ENCODE measurements at places on chromosomes 7 and 10. TPM values are rescaled to one million over a fixed set of nuclear protein-coding genes. Genes with fewer than 3 reads are reported as not detected.

The VAX1 gene
- total RNA-seq: not detected

The SPAG6 gene
- total RNA-seq: not detected

The LIPA gene
- 23.8 TPM for total RNA-seq

The LLCFC1 gene
- not detected for total RNA-seq

The LRRD1 gene
- under 0.01 TPM for total RNA-seq

The ARL5B gene
- total RNA-seq: 34.1 TPM

The CHPF2 gene
- 91.5 TPM for total RNA-seq

The CCDC172 gene
- total RNA-seq: not detected

The KCNH2 gene
- under 0.01 TPM for total RNA-seq

The LRRC18 gene
- total RNA-seq: not detected

The BMPER gene
- total RNA-seq: 0.65 TPM

The IFIT5 gene
- 3.6 TPM for total RNA-seq

The XRCC2 gene
- total RNA-seq: 2.9 TPM

The HOXA3 gene
- 6.5 TPM for total RNA-seq

The AKR1D1 gene
- total RNA-seq: not detected

The ZPBP gene
- total RNA-seq: not detected

The GPER1 gene
- total RNA-seq: 2.3 TPM

The CDHR1 gene
- total RNA-seq: not detected

The SORBS1 gene
- 1.1 TPM for total RNA-seq
